ENCODE measurements at places on chromosomes 4 and X.
A peak's percentile ranks its signal among the peaks of the same experiment; 100 is the strongest.

DNA sequence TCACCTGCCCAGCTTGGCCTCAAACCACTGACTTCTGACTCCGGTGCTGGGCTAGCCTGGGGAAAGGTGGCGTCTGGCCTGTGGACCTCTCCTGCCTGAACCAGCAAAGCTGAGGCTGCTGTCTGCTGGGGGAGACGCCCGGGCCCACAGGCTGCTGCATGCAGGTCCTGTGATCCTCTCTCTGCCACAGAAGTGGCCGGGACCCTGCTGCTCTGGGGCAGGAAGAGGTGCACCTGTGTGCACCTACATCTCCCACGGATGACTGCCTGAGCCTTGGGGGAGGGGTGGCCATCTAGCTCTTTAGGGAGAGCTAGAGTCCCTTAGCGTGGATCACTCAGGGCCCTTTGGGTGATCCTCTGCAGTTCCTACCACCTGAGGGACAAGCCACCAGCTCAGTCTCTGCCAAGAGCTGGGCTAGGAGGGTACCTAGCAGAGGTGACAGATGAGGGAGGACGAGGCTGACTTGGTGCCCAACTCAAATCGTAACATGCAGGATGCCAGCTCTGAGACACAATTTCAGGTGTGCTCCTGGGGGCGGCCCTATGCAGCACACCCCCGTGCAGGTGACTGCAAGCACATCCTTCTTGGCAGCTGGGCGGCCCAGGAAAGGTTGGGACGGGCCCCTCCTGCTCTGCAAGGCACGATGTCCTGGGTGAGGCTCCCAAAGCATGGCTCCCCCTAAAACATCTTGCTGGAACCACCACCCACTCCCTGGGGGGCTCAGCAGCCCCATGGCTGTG lies 22.5 kb downstream of the LETM1 start:
- no peak for DNase-seq

DNA sequence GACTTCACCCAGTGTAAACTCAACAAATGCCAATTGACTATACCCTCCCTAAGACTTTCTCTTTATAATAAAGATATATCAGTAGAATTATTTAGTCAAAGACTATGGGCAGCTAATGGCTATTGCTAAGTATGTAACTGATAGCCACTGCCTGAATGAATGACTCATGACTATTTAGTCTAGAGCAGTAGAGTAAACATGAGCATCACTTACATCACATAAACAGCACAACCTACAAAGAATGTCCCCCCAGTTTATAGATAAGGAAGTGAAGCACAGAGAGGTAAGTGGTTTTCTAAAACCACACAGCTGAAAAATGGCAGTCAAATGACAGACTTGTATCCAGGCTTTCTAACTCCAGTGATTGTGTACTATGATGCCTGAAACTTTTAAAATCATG lies 507.0 kb downstream of the PPARGC1A start:
- DNase-seq, result no peak

DNA sequence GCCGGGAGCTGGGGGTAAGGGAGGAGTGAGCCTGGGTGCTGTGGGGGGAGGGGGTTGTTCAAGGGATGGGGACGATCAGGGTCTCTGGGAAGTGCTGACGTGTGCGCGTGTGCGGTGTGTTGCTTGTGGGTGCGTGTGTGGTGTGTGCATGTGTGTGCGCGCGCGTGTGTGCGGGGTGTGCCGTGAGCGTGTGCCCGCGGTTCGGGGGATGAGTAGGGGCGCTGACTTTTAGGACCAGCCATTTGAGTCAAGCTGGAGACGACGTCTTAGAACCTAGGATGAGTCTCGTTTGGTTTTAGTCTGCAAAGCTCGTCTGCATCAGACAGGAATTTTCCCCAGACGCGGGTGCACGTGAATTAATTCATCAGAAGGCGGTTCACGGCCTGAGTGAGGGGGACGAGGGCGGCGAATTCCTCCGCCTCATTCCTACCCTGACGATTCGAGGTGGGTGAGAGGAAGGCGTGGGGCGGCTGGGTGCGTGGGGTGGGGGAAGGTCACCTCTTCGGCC lies 950 bp upstream of the TMEM271 start:
- DNase-seq, result no peak

DNA sequence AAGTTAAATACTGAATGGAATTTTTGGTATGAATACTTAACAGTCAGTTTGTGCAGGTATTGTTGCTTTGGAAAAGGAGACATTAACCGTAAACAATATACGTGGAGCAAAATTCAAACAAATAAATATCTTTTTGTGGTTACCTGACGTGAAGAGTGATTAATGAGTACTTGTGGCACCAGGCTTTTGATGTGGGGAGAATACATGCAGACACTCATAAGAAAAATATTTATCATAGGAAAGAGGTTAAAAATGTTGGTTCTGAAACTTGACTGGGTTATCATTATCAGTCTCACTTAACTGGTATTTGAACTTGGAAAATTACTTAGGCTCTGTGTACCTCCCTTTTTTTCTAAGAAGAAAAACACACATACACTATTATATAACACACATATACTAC lies 136.4 kb upstream of the NDST4 start:
- no peak for DNase-seq

DNA sequence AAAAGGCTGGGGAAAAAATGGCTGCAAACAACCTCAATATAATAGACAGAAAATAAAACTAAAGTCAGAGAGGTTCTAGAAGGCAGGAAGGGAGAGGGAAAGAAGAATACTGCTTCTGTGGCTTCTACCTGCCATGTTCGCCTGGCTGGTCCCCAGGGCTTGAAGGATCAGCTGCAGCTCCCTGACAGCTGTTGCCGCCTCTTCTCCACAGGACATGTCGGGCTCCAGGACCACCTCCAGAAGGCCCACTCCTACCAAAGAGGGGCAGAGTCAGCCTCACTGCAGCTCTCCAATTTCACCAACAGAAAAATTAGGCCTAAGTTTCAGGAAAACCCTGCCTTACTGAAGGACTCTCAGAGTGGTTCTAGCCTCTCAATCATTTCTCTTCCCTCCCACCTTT lies 44.9 kb downstream of the GATB start:
- DNase-seq, result no peak

DNA sequence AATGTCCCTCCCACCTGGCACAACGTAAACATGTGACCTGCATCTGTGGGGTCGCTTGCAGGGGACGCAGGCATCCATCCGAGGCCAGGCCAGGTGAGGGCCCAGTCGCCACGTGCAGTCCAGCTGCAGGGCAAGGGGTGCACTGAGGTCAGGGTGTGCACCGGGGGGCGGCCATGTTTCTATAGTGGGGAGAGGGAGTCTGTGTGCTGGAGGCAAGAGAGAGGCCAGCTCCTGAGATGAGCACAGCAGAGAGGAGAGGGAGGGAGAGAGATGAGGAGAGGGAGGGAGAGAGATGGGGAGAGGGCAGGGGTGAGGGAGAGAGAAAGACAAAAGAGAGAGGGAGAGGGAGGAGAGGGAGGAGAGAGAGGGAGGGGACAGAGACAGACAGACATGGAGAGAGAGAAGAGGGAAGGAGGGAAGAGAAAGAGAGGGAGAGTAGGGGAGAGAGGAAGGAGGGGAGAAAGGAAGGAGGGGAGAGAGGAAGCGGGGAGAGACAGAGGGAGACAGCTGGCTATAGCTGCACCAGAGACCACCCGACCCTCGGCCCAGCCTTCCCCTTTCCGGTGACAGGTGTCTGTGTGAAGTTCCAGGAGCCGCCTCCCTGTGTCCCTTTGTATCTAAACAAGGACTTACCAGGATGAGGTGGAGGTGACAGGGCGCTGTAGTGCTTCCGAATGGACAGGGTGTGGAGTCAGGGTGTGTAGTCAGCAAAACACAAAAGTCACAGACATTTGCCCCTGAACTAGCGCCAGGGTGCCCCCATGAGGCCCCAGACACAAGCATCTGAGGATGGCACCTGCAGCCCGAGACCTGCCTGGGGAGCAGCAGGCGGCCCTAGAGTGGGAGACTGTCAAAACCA lies 68.7 kb downstream of the ADRA2C start:
- DNase-seq, result no peak

DNA sequence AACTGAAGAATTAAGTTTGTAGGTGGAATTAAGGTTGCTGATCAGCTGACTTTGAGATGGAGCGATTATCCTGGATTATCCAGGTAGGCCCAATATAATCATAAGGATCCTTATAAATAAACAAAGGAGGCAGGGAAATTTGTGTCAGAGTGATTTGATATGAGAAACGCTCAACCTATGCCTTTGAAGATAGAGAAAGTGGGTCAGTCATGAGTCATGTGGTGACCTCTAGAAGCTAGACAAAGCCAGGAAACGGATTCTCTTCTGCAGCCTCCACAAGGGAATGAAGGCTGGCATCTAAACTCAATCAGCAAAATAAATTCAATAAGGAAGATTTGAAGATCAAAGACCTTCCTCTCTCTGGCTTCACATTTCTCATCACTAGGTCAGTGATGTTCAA lies 41.5 kb upstream of the SMIM10 start:
- no peak for DNase-seq

DNA sequence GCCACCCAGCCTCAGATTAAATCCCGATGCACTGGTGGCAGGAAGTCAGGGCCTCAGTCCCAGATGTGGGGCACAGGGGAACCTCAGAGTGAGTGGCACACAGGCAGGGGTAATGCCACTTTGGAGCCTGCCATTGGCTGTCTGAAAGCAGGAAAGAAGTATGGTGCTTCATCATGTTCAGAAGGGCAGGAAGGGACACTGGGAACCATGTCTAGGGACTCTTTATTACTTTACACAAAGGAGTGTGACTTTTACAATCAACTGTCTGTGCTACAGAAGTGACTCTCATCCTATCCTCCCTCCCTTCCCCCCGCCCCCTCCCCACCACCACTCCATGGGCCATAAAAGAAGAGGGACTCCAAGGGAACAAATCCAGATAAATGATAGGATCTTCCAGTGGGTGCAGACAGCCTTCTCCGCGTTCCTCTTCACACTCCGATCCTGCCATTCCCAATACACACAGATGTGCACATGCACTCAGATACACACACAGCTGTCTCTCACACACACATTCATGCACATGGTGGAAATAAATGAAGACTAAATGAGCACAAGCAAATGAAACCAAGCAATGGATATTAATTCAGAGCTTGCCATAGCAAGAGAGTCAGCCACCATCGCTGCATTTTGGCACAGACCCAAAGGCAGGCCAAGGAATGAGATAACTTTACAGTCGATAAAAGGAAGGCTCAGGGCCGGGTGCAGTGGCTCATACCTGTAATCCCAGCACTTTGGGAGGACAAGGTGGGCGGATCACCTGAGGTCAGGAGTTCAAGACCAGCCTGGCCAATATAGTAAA lies 2.5 kb upstream of the TMEM154 start:
- DNase-seq, result no peak

DNA sequence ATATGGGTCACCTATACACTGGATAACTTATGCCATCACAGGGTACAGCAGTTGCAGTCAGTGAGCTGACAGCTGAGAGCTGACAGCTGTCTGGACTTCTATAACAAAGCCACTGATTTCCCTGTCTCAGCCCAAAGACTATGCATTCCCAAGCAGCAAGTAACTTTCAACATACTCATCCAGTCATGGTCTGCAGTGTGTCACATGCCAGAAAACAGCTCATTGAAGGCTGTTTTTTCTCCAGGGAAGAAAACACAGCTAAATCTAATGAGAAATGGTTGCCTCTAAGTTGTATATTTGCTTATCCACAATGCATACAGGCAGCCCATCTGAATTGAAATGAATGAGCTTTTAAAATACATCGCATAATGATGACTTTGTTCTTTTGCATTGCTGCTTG lies 6.3 kb downstream of the KIAA1210 start:
- no peak for DNase-seq

DNA sequence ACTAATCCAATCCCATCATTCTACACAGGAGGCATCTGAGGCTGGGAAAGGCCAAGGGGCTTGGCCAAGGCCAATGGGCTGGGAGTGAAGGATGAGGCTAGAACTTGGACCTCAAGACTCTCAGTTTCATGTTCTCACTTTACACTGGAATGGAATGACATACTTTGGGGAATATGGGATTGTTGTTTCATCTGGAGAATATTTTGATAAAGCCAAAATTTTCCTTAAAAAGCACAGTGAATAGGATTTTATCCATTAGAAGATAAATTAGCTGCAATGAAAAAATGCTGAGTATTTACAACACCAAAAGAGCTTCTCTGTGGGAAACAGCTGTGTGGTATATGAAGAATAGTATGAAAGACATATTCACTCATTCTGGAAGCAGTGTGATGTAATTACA lies 29.3 kb downstream of the SMIM20 start:
- DNase-seq, result no peak

DNA sequence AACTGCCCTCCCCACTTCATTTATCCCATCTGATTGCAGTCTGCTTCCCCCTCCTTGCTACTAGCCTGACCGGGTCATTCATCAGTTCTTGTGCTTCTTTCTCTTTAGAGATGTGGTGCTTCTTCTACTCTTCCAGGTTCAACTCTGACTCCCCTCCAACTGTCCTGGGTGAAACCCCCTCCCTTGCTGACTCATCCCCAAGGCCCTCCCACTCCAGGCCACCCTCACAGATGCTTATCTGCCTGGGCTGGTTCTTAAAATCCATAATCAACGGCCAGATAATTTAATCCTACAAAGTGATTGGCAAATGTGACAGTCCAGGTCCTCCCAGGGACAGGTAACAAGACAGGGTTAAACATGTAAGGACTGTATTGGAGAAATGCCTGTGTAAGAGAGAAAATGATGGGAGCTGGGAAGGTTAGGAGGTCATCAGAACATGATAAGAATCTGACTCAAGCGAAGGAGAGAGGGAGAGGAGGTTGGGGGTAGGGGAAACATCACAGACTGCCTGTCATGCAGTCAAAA lies 182.8 kb upstream of the C1QTNF7 start:
- DNase-seq, result no peak

- no peak for DNase-seq
Measured at GRCh38 chrX:119040432-119040831, 32.4 kb upstream of the CT47C1 start.

GRCh38 chr4:41432881-41433280 lies 105.1 kb upstream of the LIMCH1 start:
- DNase-seq, result no peak

- no peak for DNase-seq
Measured at GRCh38 chr4:55768291-55768690, 51.3 kb upstream of the EXOC1L start.

DNA sequence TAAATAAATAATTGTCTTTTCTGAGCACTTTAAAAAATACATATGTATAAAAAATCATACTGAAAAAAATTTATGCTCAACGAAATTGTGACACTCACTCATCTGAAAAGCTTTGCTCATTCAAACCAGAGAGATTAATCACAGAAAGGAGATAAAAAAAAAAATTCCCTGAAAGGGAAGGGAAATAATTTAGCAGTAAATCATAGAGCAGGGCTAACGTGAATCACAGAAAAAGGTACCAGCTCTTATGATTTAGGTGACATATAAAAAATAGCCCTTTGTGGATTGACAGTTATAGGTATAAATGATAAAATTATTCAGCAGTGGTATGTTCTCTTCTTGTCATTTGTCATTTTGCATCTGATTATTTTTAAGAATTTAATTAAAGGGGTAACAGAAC lies 552.7 kb upstream of the TENM3 start:
- DNase-seq, result no peak

- DNase-seq, result peak; percentile 68
Measured at GRCh38 chrX:74925225-74926088, at the start of gene NEXMIF. Gene NEXMIF (minus strand): TSS chrX:74925452.

GRCh38 chr4:144507311-144508101 lies 138.4 kb upstream of the HHIP start:
- no peak for DNase-seq

- no peak for DNase-seq
Measured at GRCh38 chrX:151031391-151031975, 48.3 kb downstream of the HMGB3 start.

GRCh38 chrX:79147477-79147876 lies 3.0 kb downstream of the GPR174 start:
- no peak for DNase-seq

- DNase-seq, result no peak
Measured at GRCh38 chr4:4637710-4638109, 95.9 kb upstream of the STX18 start.
